IPS DF 19.7 (cell line): ENCODE measurements at places on chromosomes 1 and 21.

- no peak for DNase-seq
Measured at GRCh38 chr1:29470087-29470787, 233.9 kb downstream of the PTPRU start.

DNA sequence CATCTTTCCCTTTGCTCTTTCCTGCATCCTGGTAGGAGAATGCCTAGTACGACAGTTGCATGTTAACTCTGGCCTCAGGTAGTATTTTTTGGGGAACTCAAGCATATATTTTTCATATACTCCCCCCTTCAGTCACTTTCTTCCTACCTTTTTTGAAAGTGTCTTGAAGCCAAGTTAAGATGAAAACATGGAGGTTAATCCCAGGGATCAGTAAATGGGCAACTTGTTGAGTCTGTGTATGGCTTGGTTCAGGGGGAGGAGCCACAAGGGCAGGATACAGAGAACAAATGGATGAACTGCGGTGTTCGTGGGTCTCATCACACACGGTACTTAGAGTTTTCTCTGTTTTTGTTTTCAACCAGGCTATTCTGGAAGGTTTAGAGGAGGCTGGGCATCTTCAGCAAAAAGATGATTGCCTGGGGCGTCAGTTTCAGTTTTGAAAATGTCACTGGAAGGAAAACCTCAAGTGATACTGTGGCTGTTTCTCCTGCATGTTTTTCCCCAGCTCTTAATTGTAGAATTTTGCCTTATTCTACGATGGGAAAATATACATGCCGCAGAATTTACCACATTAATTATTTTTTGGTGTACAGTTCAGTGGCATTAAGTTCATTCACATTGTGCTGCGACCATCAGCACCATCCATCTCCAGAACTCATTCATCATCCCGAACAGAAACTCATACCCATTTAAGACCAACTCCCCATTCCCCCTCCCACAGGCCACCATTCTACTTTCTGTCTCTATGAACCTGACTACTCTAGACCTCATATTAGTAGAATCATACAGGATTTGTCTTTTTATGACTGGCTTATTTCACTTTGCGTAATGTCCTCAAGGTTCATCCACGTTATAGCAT lies 71.5 kb downstream of the MAP10 start:
- no peak for DNase-seq

GRCh38 chr21:29215709-29216108 lies 83.0 kb upstream of the BACH1 start:
- DNase-seq, result no peak

GRCh38 chr1:247638781-247639180 lies 33.4 kb downstream of the OR2G3 start:
- DNase-seq, result no peak
